ENCODE measurements at places on chromosomes 7 and 10.

DNA sequence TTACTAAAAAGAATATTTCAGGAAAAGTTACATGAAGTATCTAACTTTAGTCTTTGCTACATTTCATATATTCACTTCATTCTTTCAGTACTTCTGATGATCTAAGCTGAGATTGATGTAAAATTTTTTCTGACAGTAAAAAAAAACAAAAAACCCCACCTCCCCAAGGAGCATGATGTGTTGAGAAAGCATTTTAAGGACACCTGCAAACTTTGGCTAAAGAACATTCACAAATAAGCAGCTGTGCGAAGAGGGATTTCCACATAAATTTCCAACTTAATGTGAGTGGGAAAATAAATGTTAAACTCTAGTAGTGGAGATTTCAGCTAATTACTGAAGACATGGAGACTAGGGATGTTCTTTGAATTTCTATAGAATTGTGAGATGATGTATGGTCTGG is 35.5 kb downstream of the DLD start:
- DNase-seq = no peak

DNA sequence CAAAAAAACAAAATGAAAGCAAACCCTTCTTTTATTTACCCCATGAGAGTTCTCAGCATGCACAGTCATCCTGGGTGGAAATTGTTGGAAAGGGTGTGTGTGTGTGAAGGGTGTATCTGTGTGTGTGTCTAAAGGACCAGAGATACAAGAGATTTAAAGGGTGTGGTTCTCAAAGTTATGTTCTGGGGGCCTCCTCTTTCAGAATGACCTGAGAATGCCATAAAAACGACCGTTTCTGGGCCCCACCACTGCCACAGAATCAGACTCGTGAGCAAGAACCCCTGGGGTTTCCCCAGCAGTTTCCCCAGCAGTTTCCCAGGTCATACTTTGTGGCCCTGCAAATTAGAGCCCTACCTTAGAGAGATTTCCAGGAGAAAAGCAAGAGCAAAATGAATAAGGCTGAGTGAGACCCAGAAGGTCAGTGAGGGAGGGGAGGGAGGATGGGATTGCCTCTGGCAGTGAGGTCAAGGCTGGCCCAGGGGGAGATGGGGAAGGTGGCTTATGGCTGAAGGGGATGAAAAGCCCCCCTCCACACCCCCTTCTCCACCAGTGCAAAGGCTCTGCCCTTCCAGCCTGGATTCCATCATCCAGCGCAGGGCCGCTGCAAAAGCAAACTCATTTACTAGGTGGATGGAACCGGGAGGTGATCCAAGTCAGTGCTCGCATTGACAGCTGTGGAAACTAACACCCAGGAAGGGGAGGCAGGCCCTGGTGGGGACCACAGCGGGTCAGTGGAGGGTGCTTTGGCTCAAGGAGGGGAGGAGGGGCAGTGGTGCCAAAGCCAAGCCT is 10.2 kb downstream of the PYROXD2 start:
- DNase-seq = no peak

DNA sequence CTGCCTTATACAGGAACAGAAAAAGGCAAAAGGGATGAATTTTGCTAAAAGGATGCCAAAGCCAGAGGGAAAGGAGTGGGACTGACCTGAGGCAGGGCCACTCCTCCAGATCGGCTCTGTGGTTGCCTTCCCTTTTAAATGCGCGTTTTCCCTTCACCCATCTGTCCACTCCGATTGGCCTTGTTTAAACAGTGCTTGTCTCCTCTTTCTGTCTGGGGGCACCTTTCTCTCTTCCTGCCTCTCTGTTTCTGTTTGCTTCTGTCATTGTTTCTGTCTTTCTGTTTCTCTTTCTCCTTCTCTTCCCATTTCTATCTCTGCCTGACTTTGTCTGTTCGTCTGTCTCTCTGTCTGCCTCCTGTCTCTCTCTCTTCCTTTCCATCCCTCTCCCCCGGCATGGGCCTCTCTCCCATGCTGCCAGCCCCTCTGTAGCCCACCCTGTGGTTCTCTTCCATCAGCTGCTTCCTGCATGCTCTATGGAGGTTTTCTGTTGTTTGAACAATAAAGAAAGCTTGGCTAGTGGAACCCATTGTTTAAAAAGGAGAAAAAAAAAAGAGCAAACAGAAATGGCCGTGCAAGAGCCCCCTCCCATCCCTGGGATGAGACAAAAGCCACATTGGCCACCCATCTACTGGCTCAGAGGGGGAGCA is 29.5 kb upstream of the HSPB1 start:
- no peak for DNase-seq

GRCh38 chr7:5064391-5065106 is 18.9 kb downstream of the RBAK start:
- no peak for DNase-seq

DNA sequence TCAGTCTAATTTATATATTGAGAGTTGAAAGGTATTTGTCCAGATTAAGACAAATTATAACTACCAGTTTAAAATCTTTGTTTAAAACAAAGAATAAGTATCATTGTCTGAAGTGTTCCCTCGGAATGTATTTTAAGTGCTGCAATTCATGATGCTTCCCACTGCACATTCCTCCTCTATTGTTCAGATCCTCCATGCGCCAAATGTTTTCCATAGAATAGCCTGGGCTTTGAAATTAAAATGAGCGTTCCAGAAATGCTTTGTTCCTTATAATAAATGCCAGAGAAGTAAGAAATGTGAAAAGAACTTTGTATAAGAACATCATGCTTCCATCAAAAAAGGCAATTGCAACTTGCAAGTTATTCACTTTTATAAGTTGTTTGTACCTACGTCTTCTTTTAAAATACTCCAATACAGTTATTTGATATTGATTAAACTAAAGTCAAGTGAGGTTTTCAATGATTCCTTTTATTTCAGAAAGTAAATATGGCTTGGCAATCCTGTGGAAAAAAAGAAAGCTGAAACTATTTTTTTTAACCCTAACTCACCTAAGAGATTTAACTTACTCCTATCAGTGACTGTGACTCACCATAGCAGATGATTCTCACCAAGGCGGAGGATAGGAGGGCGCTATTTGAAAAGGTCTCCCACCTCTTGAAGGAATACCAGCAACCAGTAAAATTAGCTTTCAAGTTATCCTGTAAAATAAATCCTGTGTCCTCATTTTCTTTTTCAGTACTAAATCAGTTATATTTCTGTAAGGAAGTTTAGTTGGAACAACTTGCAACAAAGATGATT is 85.8 kb downstream of the CTNNA3 start:
- no peak for DNase-seq

- DNase-seq = no peak
Observed at GRCh38 chr10:91238191-91238590, 17.7 kb downstream of the PCGF5 start.

- DNase-seq = no peak
Observed at GRCh38 chr7:139741789-139742344, 35.9 kb downstream of the HIPK2 start.

- DNase-seq = no peak
Observed at GRCh38 chr7:114405427-114405826, 9.2 kb upstream of the FOXP2 start.

DNA sequence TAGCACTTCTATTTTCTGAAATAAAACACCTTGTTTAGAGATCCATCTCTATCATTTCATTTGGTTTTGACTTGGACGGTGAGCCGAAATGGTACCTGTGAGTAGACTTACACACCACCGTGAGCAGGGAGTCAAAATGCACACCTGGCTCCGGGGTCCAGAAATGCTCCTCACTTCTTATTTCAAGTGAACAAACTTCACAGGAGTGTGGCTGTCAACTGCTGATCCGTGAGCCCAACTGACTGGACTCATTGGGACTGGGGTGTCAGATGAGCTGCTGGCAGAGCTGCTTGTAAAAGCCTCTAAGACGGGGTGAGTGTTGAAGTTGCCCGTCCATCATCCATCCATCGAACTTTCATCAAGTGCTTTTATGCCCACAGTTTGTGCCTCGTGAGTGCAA is 435.5 kb downstream of the GLRX3 start:
- no peak for DNase-seq

GRCh38 chr10:75616076-75616475 is 184.7 kb downstream of the LRMDA start:
- DNase-seq = no peak

DNA sequence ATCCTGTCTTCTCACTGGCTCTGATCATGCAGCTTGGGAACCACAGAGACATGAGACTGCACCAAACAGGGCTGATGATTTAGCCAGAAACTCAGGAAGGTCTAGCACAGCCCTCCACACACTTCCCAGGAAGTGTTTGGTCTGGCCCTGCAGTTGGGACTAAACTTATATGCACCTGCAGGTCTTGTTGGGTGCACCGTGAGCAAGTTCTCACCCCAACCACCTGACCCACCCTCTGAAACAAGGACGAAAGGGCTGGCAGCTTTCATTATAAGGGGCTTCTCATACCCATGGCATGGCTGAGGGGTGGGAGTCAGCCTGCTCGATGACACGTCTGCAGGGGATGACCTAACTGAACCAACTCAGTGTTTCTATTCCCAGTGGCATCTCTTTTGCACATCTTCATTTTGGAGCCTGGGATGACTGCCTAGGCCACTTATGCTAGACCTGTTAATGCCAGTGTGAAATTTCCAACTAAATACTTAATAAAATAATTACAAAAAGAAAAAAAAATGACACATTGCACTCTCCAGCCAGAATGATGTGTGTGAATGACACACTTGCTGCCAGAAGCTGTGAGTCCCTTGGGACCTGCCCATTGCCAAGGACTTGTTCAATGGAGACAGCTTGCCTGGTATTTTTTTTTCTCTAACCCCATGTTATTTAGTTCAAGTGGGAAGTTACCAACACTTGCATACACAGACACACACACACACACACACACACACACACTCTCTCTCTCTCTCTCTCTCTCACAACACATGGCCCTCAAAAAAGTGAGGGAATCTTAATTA is 102.6 kb downstream of the NEURL1 start:
- DNase-seq = no peak

DNA sequence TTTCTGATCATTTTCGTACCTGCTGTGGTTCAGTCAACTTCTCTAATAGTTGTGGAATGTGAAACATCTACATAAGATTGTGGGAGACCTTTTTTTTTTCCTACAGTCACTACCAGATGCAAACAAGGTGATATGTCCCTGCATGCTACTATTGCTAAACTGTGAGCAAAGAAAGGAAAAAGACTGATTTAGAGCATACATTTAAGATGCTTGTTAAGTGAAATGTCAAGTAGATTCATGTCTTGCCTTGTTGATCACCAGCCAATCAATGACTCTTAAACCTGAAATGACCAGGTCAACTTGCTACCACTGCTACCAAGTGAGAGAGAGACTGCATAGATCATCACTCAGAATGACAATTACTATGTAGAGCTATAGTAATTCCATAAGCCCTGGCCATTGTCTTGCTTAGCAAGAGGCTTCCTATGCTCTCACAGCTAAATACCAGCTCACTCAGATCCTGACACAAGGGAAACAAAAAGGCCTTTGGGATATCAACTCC is 84.3 kb upstream of the SKAP2 start:
- no peak for DNase-seq

- no peak for DNase-seq
Observed at GRCh38 chr10:50431791-50432190, 180.5 kb upstream of the ASAH2 start.

GRCh38 chr10:50382576-50383023 is 131.3 kb upstream of the ASAH2 start:
- no peak for DNase-seq

DNA sequence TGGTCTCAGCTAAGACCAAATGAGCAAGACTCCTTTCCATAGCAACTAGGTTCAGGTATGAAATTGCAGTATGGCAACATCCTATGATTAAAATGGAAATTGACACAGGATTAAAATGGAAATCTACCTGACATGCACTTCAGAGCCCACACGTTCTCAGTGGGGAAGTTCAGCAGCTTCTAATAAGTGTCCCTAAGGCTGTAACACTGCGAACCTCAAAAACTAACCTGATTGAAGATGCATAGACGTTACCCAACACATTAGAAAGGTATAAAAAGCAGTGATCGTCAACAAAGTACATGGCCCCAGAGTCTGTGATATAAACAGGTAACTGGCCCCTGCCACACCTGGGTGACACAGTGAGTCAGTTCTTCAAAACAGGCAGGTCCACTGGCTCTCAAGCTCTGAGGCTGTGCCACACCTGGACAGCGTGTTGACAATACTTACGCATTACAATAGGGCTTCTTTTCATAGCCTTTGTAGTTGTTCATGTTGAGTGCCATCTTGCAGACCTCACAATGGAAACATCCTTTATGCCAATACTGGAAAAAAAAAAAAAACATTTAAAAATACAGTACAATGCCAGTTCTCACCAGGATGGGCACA is 274.9 kb upstream of the NEBL start:
- DNase-seq = no peak

GRCh38 chr10:84138478-84139125 is 707 bp upstream of the GHITM start:
- no peak for DNase-seq

- no peak for DNase-seq
Observed at GRCh38 chr10:43461950-43462349, 25.0 kb downstream of the ZNF487 start.

GRCh38 chr10:89458291-89458690 is 43.9 kb downstream of the IFIT5 start:
- no peak for DNase-seq

DNA sequence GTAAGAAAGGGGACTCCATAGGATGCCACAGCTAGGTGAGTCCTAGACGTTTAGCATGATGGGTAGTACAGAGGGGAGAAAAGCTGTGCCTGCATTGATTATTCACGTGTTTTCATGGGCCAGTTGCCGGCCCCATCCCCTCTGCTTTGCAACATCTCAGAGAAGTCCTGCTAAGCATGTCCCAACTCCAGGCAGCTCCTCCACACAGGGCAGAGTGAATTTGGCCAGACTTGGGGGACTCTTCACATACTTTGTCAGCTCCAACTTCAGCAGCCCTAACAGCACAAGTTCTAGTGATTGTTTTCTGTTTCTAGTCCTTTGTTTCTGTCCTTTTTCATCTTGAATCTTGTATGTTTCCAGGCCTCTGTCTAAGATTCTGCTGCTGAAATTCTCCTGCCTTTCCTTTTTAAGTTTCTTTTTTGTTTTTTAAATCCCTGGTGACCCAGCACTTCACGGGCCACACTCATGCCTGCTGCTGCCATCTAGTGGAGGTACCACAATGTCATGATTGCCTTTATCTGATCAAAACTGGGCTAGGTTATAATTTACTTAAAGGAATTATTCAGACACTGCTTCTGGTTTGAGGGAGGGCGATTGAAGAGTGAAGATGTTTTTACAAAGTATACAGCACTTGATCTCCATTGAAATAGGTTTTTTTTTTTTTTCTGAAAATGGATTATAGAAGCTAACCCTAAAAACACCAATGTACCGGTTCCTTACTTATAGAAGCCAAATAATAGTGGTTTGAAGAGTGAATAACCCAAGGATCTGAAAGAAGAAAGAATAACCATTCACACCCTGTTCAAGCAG is 276.9 kb downstream of the CSTF2T start:
- DNase-seq = no peak

- no peak for DNase-seq
Observed at GRCh38 chr7:107185716-107186115, 16.9 kb downstream of the HBP1 start.

GRCh38 chr7:155412416-155413253 is 45.3 kb upstream of the EN2 start:
- DNase-seq = peak; percentile 25

- no peak for DNase-seq
Observed at GRCh38 chr10:112006831-112007230, 176.7 kb downstream of the GPAM start.

GRCh38 chr7:46603780-46604179 is 682.7 kb upstream of the IGFBP3 start:
- no peak for DNase-seq

- no peak for DNase-seq
Observed at GRCh38 chr7:140209866-140210609, 33.3 kb upstream of the KDM7A start.

All from activated CD8-positive, alpha-beta memory T cell treated with anti-CD3 and anti-CD28 coated beads for 48 hours (primary cell).